ENCODE measurements at places on chromosomes 3 and 15.
A peak's percentile ranks its signal among the peaks of the same experiment; 100 is the strongest.

- no peak for DNase-seq
Measured at GRCh38 chr3:145355206-145355605, 805.8 kb downstream of the PLOD2 start.

GRCh38 chr3:66233033-66233432, 12.2 kb downstream of the SLC25A26 start:
- no peak for DNase-seq

GRCh38 chr15:57640930-57641682, 49.4 kb downstream of the MYZAP start:
- no peak for DNase-seq

- DNase-seq: no peak
Measured at GRCh38 chr3:115828401-115828800, 205.1 kb downstream of the GAP43 start.

- DNase-seq: no peak
Measured at GRCh38 chr3:171266034-171266739, 194.0 kb downstream of the TNIK start.

DNA sequence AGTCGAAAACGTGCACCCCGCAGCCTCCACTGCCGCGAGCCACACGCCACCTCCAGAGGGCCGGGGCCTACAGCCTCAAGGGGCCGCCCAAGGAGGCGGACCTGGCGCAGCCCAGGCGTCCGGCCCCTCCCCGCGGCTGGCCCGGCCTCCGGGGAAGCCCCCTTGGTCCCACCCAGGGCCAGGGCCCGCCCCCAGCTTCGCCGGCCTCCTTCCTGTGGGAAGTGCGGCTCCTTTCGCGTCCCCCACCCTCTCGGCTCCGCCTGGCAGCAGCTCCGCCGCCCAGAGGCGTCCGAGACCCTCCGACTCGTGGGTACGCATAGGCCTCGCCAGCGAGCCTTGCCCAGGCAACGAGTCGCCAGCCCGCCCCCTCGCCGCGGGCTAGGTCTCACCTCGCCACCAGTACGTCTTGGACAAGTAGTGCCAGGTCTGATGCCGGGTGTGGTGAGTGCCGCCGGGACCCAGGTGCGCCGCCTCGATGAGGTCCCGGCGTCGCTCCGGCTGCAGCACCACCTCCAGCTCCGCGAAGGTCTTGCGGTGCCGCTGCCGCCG, 642 bp downstream of the ZBTB11 start:
- DNase-seq: peak; percentile 85

DNA sequence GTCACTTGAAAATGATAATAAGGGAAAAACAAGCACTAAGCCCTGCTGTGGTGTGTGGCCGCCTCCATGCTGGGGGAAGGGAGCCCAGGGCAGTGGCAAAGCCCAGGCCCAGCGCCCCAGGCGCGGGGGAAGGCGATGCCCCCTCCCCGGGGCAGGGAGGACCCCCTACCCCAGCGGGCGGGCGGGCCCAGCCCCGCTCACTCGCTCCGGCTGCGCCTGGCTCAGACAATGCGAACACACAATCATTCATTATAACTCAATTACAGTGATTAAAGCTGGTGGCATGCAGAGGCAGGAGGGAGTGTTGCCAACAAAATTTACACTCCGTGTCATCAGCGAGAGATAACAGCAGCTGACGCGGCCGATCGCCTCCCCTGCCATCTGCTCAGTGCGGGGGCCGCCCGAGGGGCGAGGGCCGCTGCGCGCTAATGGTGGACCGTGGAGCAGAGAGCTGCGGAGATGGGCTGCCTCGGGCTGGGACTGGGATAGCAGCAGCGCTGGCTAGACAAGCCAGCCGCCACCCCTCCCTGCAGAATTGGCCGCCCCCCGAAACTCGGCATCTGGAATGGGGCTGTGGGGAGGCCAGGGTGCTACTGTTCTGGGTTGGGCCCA, 64.1 kb downstream of the TLE3 start:
- no peak for DNase-seq

- DNase-seq: no peak
Measured at GRCh38 chr3:158802409-158803268, 785 bp downstream of the MFSD1 start.

DNA sequence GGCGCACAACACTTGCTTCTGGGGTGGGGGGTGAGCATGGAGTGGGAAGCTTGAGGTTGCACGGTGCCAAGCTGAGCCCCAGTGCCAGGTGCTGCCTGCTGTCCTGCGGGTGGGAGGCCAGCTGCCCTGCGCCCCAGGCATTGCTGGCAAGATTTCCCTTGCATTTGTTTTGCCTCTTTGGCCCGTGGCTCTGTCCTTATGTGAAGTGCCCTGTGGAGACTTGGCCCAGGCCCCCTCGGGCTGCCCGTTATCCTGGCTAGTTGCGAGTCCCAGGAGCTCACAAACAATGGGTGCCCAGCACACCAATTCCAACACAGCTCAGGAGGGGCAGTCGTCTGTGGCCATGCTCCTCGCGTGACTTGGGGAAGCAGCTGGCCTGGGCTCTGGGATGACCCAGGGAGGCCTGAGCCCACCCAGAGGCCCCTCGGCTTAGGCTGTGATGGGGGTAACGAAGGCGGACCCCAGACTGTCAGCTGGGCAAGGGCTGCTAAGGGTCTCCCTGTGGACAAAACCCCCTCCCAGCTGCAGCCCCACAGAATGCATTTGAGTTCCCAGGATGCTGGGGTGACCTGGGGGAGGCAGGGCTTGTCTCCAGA, 5.9 kb downstream of the C3orf22 start:
- no peak for DNase-seq

- DNase-seq: no peak
Measured at GRCh38 chr15:39574427-39574826, 6.5 kb upstream of the THBS1 start.
